ENCODE measurements at places on chromosomes 12 and 14. TPM values are rescaled to one million over a fixed set of nuclear protein-coding genes. Genes with fewer than 3 reads are reported as not detected.

Gene CCDC38
- not detected for total RNA-seq

Gene CIROP
- not detected for total RNA-seq

- no peak overlapping the region for H3K4me3 ChIP-seq
- no peak for DNase-seq
- H3K36me3 ChIP-seq = peaks cover 83% of the 10 kb centered on the region
- no peak overlapping the region for H3K27ac ChIP-seq
These were observed 60.5 kb downstream of the APPL2 start for GRCh38 chr12:105175397-105175990.

Gene EML5
- total RNA-seq = 10.3 TPM

Gene TMEM117
- 12.8 TPM for total RNA-seq

DNA sequence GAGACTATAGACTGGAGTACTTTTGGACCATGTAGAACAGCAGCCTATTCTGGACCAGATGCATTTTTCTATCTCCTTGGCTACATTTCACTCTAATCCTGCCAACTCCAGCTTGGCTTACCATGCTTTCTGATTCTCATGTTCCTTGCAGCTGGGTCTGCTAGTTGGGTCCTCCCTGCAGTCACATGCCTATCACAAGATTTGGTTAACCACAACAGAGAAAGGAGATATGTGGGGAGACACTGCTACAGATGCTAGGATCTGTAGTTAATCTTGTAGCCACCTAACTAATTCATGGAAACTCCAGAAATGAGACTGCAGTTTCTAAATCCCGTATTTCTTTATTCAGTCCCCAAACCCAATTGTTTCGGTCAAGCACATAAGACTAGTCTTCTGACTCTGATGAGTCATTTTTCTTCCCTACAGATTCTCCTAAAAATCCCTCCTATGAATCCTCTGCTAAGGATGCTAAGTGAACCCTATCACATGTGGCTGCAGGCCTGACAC is 410.6 kb downstream of the DAD1 start:
- no peaks in the 10 kb centered on the region for H3K4me1 ChIP-seq
- no peak for DNase-seq
- no peak overlapping the region for H3K4me3 ChIP-seq
- H3K27ac ChIP-seq = no peak overlapping the region
- no peaks in the 10 kb centered on the region for H3K27me3 ChIP-seq

- no peak for DNase-seq
- no peaks in the 10 kb centered on the region for H3K4me1 ChIP-seq
- H3K27me3 ChIP-seq = no peaks in the 10 kb centered on the region
- H3K36me3 ChIP-seq = no peaks in the 10 kb centered on the region
These were observed 173.9 kb downstream of the GXYLT1 start for GRCh38 chr12:41970744-41971143.

Gene GPR68
- not detected for total RNA-seq

Gene SDSL
- total RNA-seq = 16.2 TPM
